ENCODE measurements at places on chromosomes 1 and 21.

DNA sequence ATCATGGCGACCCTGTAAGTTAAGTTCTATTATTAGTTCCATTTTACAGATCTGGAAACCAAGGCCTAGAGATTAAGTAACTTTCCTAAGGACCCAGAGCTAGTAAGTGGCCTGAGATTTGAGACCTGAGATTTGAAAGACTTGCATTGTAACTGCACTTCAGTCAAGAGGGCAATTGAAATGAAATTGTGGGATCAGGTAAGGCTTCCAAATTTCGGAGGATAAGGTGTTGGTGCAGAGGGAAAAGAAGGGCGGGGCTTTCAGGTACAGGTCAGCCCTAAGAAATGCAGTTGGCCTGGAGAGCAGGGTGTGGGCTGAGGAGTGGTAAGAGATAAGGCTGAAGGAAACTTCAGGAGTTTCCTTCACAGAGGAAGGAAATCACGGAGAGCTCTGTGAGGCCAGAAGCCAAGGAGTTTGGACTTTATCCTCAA lies 51.1 kb downstream of the SLC16A1 start:
- DNase-seq: no peak

DNA sequence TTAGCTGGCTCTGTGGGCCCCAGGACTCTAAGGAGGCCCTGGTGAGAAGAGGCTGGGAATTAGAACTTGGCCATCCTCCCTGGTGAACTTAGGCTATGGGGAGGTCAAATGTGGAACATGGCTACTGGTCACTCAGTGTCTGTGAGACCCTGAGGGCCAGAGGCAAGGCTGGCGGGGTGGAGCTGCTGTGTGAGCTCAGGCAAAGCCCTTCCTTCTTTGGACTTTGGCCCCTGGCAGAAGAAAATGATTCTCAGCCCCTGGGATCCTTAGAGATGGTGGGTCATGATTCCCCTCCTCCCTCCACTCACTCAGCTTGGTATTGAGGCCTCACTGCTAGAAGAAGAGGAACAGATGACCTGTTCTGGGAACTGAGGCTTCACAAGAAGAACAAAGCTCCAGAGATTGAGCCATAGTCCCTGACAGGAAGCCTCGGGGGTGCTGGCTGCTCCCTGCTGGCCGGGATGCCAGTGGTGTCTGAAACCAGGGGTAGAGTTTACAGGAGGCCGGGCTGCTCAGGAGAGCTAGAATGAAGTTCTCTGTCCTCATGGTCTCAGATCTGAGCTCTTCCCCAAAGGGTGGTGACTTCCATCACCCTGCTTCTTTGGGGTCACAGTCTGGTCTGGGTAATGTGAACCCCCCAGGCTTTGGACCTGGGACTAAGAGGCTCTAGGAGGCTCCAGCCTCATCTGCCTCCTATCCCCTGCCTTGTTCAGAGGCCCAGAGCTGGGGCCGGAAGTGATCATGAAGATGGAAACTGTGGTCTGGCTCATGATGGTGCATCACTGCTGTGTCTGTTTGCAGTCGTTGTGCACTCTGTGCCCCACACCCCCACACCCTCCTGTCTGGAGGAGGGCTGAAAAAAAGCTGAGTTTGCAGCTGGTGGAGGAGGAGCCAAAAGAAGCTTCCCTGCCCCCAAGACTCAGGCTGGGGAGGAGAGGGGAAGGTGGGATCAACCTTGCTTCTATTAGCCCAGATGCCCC lies 905 bp downstream of the BTBD19 start:
- DNase-seq: no peak

- DNase-seq: no peak
These were observed 54.9 kb upstream of the IFI44L start for GRCh38 chr1:78565393-78565792.

DNA sequence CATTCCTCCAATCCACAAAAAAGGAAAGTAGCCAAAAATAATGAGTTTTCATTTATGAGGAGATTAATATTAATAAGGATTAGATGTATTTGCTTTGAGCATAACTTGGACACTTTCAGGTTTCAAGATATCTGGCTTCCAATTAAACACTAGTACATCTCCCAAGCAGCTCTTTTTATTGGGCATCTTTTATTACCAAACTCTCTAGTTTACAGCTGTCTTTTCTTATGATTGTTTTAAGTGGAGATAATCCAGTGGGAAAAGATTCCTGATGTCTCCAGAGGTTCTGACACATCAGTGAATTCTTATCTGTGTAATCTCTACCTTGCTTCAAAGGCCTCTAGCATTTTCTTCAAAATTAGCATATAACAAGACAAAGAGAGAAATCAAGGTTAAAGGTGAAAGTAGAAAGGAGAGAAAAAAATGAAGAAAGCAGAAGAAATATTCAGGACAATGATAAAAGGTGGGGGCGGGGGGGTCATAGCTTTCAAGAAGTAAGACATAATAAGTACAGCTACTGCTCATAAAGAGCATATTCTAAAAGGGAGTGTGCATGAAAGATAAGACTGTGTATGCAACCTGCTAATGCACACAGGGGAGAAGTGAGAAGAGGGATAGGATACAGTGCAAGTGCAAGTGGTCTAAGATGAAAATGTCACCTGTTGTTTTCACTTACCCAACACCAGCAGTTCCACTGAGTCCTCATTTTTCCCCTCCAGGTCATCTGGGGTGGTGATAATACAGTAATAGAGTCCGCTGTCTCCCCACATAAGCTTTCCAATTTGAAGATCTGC lies 19.1 kb downstream of the ILDR2 start:
- DNase-seq: no peak

DNA sequence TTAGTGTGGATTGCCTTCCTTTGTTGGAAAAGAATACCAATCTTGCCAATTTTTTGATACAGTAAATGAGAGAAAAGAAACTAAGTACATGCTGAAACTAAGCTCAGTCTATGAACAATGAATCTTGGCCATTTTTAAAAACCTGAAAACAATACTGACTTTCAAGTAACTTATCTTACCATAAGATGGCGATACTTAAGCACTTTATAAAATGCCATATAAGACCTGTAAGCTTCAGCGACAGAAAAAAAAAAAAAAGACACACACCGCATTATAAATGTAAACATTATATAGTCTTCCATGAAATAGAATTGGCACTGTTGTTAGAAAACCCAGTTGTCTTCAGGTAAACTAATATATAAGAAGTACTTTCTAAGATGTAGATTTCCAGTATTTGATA lies 3.0 kb downstream of the OLFM3 start:
- DNase-seq: no peak

- no peak for DNase-seq
These were observed 208.7 kb upstream of the CSF3R start for GRCh38 chr1:36691374-36691773.

DNA sequence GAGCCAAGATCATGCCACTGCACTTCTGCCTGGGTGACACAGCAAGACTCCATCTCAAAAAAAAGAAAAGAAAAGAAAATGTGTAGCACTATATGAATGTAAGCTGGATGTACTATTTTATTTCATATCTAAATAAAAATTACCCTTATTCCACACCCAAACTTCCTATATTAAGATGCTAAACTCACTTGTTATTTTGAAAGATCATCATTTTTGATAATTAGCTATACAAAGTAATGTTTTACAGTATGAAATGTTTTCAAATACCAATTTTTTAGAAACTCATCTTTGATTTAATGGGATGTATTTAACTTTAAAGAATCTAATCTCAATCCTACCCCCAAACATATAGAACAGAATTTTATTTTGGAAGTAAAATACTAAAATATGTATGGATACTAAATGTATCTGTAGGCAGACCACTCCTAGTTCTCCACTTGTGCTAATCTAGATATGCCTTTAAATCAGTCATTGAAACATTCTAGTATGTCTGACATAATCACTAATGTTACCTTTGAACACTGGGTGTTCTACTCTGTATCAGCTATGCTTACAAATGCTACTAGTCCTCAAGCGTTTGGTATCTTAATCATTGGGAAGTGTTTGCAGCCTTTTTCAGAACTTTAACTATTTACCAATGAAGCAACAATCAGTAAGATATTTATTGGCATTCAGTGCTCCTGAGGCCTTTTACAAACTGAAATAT lies 12.9 kb downstream of the MIER1 start:
- no peak for DNase-seq

DNA sequence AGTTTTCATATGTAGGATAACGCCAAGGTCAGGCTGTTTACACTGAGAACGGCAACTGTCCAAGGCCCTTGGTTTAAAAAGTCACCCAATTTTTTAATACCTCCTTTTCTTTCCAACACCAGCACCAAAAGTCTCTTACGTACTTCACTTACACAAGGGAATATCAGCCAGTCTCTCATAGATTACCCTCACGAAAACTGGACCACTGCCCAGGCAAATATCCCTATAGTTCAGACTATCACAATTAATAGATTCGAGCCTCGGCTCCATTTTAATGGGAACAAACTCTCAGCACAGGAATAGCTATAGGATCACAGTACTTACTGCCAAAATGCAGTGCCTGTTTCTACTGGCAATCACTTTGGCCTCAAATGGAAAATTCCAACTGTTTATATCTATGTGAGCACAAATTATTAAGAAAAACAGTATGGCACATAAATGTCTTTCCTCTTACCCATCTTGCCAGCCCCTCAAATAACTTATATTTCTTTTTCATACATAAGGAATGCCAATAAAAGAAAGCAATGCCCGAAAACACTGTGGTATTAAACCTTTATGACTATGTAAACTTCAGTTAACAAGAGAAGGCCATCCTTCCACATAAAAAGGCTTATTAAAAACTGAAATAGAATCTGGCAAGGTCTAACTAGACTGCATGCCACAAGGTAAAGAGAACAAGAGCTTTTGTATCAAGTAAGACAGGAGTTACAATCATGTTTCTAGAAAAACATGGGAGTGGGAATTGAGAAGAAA lies 97.8 kb downstream of the SLC45A1 start:
- DNase-seq: no peak

DNA sequence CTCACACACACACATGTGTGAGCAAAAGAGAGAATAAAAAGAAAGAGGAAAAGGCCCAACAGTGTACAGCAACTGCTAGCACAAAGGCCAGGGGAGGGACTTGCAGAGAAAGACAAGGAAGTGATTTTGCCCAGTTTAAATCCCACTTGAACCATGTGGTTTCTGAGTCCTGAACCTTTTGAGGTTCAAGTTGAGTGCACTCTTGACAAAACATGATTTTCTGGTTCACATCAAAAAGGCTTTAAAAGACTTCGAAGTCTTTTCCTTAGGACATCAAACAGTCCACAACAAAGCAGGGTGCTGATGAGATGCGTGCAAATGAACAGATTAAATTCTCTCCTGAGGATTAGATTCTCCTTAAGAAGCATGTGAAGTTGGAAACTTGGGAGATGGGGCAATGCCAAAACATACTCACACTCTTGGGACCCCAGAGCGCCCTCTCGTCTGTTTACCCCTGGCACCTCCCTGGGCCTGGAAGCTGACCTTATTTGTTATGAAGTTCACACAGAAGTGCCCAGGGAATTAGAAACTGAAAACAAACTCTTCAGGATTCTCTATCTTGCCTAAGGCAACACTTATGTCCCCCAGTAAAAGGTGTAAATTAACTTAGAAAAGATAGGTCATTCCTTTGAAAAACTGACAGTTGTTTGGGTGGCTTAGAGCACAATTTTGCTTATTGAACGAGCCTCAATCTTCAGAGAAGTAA lies 31.5 kb downstream of the RNF220 start:
- DNase-seq: no peak

GRCh38 chr1:91527781-91528180 lies 27.1 kb downstream of the CDC7 start:
- DNase-seq: peak; percentile 35

- DNase-seq: no peak
These were observed 38.6 kb upstream of the POFUT2 start for GRCh38 chr21:45326169-45326851.

GRCh38 chr1:20729990-20730689 lies 2.4 kb downstream of the SH2D5 start:
- no peak for DNase-seq

Data from fibroblast of skin of left biceps (primary cell).